ENCODE measurements at places on chromosomes 3 and 15. TPM values are rescaled to one million over a fixed set of nuclear protein-coding genes. Genes with fewer than 3 reads are reported as not detected.
A peak's percentile ranks its signal among the peaks of the same experiment; 100 is the strongest.

STRIT1 gene
- not detected for total RNA-seq

DUOXA1 gene
- total RNA-seq: not detected

MORC1 gene
- not detected for total RNA-seq

MYH15 gene
- total RNA-seq: 0.07 TPM

TFRC gene
- 179 TPM for total RNA-seq

TMEM40 gene
- total RNA-seq: 0.14 TPM

DNA sequence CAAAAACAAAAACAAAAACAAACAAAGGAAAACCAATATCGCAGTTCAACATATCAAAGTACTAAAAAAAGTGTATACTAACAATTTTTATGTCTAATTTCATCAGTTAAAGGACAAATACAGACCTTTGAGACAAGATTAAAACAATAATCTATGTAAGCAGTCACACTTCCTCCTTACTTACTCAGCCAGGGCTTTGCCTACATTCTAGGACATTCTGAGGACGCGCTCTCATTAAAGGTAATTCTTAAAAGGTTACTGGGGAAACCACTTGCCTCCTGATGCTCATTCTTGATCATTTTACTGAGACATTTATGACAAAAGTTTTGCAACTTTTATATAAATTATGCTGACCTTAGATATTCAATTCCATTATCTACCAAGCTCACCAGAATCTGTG, 93.4 kb downstream of the CBLB start:
- no peak for DNase-seq
- H3K27ac ChIP-seq: no peak overlapping the region
- H3K36me3 ChIP-seq: no peaks in the 10 kb centered on the region
- H3K27me3 ChIP-seq: no peaks in the 10 kb centered on the region
- no peak overlapping the region for H3K4me3 ChIP-seq

- H3K27me3 ChIP-seq: no peaks in the 10 kb centered on the region
- DNase-seq: peak; percentile 76
- no peak overlapping the region for H3K27ac ChIP-seq
- H3K4me1 ChIP-seq: no peaks in the 10 kb centered on the region
These were observed 520.6 kb downstream of the MFSD1 start for GRCh38 chr3:159322322-159322939.

- 0 out of 2 replicates have a peak, but pooled peaks cover 5% of the 10 kb centered on the region for H3K4me1 ChIP-seq
- DNase-seq: peak; percentile 31
- no peak overlapping the region for H3K4me3 ChIP-seq
- H3K36me3 ChIP-seq: no peaks in the 10 kb centered on the region
These were observed 48.9 kb upstream of the AMOTL2 start for GRCh38 chr3:134423153-134423552.

- DNase-seq: no peak
- H3K4me1 ChIP-seq: no peaks in the 10 kb centered on the region
- H3K4me3 ChIP-seq: no peak overlapping the region
- H3K27ac ChIP-seq: no peak overlapping the region
- no peaks in the 10 kb centered on the region for H3K36me3 ChIP-seq
These were observed 160.0 kb upstream of the UMPS start for GRCh38 chr3:124570232-124570631.

DNA sequence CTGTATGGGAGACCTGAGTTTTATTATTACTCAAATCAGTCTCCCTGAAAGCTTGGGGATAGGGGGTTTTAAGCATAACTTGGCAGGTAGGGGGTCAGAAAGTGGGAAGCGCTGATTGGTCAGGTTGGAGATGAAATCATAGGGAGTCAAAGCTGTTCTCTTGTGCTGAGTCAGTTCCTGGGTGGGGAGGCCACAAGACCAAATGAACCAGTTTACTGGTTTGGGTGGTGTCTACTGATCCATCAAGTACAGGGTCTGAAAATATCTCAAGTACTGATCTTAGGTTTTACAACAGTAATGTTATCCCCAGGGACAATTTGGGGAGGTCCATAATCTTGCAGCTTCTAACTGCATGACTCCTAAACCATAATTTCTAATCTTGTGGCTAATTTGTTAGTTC, 17.8 kb upstream of the IQCF6 start:
- DNase-seq: no peak
- no peak overlapping the region for H3K4me3 ChIP-seq
- no peaks in the 10 kb centered on the region for H3K27me3 ChIP-seq
- peak overlapping the region; percentile 22 for H3K27ac ChIP-seq

- H3K4me1 ChIP-seq: peaks cover 14% of the 10 kb centered on the region
- peak overlapping the region; percentile 71 for H3K4me3 ChIP-seq
- H3K27ac ChIP-seq: peak overlapping the region; percentile 84
- H3K27me3 ChIP-seq: no peaks in the 10 kb centered on the region
- DNase-seq: peak; percentile 71
These were observed 506 bp upstream of the ATP1B3 start for GRCh38 chr3:141875893-141876380.

DNA sequence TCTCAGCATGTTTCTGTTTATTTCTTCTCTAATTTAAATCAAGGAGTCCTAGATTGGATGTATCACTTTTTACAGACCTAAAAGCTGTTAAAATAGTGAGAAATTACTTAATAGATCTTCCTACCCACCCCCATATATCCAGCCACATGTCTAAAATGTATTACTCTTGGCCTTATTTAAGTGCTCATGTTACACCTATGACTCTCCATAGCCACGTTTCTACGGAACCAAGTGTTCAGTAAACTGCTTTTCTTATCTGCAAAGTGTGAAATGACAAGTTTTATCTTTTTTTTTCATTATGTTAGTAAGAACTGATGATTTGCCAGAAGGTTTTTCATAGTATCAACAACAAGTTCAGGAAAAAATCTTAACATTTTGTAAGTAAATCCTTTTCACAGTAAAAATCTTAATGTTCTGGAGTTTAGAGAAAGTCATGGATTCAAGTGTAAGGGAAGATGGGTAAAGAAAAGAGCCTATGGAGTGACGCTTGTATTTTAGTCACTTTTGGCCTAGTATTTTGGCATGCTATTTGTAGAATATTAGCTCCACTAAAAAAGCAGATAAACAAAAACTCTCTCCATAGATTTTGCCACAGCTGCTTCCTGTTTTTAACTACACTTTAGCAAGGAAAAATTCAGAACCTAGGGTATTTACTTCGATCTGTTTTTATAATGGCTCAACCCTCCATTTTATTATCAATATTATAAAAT, 41.2 kb upstream of the IGSF10 start:
- H3K4me3 ChIP-seq: no peak overlapping the region
- no peaks in the 10 kb centered on the region for H3K36me3 ChIP-seq
- no peak overlapping the region for H3K27ac ChIP-seq
- H3K4me1 ChIP-seq: peaks cover 3% of the 10 kb centered on the region
- no peaks in the 10 kb centered on the region for H3K27me3 ChIP-seq
- no peak for DNase-seq

DNA sequence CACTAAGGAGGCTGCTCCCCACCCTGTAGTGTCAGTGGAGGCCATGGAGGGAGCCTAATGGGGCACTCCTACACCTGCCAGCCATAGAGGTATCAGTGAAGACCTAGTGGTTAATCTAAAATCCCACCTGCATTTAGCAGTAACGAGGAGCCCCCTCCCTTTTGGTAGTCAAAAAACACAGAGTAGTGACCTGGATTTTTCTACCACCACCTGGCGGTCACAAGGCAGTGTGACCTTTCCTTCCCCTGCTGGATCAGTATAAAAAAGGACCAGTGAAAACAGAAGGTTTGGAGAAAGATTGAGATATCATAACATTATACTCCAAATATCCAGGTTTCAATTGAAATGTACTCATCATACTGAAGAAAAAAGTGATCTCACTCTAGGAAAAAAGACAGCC, 241.2 kb downstream of the PYDC2 start:
- DNase-seq: peak; percentile 68
- no peak overlapping the region for H3K27ac ChIP-seq
- H3K36me3 ChIP-seq: no peaks in the 10 kb centered on the region

DNA sequence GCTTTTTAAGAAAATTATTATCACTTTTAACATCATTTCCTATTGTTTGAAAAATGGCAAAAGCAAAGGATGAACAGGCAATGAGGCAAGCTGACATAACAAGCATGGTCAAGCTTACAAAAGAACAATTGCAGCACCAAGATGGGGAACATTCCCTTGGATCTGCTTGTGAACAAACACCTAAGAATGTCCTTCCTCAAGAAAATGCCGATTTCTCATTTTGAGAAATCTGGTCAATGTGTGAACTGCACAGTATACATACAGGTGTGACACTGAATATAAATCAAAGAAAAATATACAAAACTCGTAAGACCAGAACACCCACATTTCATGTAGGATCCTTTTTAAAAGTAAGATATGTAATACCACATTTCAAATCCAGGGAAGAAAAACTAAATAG, 58.9 kb downstream of the LRRFIP2 start:
- H3K4me3 ChIP-seq: no peak overlapping the region
- DNase-seq: no peak

DNA sequence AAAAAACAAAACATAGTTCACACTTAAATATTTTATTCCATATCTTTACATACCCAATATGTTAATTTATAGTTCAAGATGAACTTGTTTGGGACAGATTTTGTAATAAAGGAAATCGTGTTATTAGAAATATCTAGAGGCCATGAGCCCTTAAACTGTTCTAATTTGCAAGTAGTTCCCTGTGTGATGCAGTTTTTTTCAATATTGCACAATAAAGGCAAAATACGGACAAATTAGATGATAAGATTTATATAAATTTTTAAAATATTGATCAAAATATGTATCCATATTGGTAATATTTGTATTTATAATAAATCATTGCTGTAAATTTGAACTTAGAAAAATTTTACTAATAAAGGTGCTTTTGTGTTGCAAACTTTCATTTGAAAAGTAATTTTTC, 23.8 kb downstream of the CTNNB1 start:
- H3K27ac ChIP-seq: peak overlapping the region; percentile 36
- H3K4me3 ChIP-seq: no peak overlapping the region
- DNase-seq: no peak
- H3K4me1 ChIP-seq: peaks cover 15% of the 10 kb centered on the region
- H3K27me3 ChIP-seq: no peaks in the 10 kb centered on the region

DNA sequence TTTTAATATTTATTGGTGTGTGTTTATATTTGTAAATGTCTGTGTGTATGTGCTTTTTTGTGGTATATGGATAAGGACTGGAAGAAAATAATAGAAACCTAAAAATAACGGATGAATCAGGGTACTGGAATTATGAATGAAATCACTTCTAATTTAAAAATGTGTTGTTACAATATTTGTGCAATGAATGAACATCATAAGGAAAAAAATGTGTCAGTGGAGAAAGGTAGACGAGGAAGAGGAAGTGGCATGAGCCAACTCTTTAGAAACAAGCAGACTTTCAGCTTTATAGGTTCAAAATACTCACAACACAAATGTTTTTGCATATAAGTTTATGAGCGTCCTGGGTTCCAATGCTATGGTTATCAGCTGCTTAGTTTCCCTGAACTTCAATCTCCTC, 59.4 kb downstream of the SOX2 start:
- DNase-seq: no peak
- H3K27me3 ChIP-seq: no peaks in the 10 kb centered on the region
- no peak overlapping the region for H3K27ac ChIP-seq
- H3K4me3 ChIP-seq: no peak overlapping the region
- H3K4me1 ChIP-seq: 0 out of 2 replicates have a peak, but pooled peaks cover 2% of the 10 kb centered on the region

GRCh38 chr3:49724586-49724985, 835 bp upstream of the GMPPB start:
- peak; percentile 36 for DNase-seq
- H3K4me3 ChIP-seq: peak overlapping the region; percentile 98
- no peaks in the 10 kb centered on the region for H3K4me1 ChIP-seq
- H3K27me3 ChIP-seq: no peaks in the 10 kb centered on the region

- no peaks in the 10 kb centered on the region for H3K27me3 ChIP-seq
- H3K36me3 ChIP-seq: peaks cover 23% of the 10 kb centered on the region
- DNase-seq: no peak
- peaks cover 15% of the 10 kb centered on the region for H3K4me1 ChIP-seq
- no peak overlapping the region for H3K27ac ChIP-seq
- H3K4me3 ChIP-seq: no peak overlapping the region
These were observed 37.7 kb downstream of the PRKCI start for GRCh38 chr3:170259907-170260306.

DNA sequence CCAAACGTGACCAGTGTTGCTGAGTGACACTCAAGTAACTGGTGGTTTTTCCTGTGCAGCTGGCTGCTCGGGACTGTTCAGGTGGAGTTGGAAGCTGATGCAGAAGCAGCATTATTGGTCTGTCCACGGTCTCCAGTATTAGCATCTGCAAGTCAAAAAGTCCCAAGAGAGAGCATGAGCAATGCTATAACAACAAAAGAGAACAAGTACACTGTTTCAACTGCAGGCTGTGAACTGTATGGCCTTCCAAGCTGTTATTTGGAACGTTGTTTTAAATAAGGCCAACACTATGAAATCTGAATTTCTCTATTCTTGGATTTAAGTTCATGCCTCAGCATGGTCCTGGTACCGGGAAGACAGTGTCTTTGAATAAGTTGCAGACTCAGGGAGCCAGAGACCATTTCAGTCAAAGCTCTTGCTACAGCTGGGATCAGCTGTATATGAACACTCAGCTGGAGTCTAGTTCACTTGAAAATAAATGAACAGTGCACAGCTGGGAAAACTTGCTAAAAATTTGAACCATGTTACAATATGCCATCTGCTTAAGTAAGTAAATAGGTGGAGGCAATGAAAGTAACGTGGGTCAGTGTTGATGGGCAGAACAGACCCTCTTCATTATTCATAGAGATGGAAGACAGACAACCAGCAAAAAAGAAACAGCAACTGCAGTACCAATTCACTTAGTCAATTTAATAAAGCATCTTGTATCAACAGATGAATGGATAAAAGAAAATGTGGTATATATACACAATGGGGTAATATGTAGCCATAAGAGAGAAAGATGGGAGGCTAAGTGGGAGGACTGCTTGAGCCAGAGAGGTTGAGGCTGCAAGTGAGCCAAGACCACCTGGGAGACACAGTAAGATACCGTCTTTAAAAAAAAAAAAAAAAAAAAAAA, 45.1 kb downstream of the NR1I2 start:
- H3K4me1 ChIP-seq: peaks cover 50% of the 10 kb centered on the region
- DNase-seq: no peak
- no peak overlapping the region for H3K27ac ChIP-seq
- H3K36me3 ChIP-seq: no peaks in the 10 kb centered on the region

DNA sequence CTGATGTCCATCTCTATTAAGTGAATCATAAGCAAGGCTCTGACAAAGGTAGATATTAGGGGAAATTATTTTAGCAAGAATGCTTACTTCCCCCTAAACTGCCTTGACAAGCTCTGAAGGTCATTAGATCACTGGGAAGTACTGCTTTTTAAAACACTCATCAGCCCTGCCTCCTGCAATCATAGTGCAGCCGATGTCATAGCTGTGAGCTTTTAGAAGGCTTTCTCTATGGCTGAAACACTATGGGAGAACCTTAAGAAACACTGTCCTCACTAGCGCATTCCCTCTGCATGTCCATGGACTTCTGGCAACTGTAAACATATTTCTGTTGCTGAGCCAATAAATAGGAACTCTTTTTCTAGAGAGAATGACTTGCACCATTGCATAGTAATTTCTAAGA, 38.7 kb upstream of the PTPRG start:
- peaks cover 15% of the 10 kb centered on the region for H3K4me1 ChIP-seq
- no peak overlapping the region for H3K4me3 ChIP-seq
- no peaks in the 10 kb centered on the region for H3K36me3 ChIP-seq
- no peak overlapping the region for H3K27ac ChIP-seq
- no peaks in the 10 kb centered on the region for H3K27me3 ChIP-seq

Data from GM23338 (cell line).